ENCODE measurements at places on chromosomes 3 and 15.

GRCh38 chr3:57889807-57890206, 118.4 kb upstream of the FLNB start:
- DNase-seq = peak; percentile 45

DNA sequence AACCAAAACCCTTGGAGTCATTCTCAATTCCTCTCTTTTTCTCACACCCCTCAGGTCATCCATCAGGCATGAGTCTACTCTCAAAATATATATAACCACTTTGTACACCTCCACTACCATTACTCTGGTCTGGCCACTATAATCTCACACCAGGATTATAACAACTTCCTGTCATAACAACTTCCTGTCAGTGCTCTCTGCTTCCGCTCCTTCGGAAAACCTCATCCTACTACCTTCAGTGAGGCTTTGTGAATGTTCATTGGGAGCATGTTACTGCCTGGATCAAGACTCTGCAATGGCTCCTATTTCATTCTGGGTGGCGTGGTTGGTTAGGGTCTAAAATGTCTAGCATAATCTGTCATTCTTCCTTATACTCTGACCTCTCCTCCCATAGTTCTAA, 447.4 kb downstream of the MAGI1 start:
- DNase-seq = no peak

GRCh38 chr3:154584041-154584440, 154.1 kb upstream of the GPR149 start:
- no peak for DNase-seq

GRCh38 chr3:52529376-52530333, 4.0 kb downstream of the NT5DC2 start:
- DNase-seq = peak; percentile 87

DNA sequence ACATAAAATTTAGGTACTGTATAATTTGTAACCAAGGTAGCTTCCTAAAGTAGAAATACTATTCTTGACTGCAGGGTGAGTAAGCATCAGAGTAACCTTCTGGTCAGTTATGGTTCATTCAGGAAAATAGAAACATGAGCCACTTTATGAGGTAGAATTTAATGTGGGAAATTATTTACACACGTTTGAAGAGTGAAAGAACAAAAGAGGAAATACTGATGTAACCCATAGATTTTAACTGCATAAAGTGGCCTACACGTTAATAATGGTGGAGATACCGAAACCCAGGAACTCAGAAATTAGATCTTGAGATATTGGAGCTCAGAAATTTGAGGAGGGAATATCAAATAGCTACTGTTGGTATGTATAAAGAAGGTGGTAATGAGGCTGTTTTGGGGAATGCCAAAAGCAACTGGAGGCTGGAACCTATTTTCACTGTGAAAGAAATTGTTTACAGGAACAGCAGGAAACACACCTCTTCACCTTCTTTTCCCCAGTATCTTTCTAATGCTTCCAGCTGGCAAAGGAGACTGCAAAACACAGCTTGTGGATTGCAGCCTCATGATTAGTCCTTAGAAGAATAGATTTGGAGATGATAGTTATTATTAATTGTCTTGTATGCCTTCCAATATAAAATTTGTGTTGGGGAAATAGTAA, 216.1 kb downstream of the DOCK3 start:
- no peak for DNase-seq

- DNase-seq = no peak
These were observed 3.5 kb upstream of the ABHD17C start for GRCh38 chr15:80691575-80691974.

DNA sequence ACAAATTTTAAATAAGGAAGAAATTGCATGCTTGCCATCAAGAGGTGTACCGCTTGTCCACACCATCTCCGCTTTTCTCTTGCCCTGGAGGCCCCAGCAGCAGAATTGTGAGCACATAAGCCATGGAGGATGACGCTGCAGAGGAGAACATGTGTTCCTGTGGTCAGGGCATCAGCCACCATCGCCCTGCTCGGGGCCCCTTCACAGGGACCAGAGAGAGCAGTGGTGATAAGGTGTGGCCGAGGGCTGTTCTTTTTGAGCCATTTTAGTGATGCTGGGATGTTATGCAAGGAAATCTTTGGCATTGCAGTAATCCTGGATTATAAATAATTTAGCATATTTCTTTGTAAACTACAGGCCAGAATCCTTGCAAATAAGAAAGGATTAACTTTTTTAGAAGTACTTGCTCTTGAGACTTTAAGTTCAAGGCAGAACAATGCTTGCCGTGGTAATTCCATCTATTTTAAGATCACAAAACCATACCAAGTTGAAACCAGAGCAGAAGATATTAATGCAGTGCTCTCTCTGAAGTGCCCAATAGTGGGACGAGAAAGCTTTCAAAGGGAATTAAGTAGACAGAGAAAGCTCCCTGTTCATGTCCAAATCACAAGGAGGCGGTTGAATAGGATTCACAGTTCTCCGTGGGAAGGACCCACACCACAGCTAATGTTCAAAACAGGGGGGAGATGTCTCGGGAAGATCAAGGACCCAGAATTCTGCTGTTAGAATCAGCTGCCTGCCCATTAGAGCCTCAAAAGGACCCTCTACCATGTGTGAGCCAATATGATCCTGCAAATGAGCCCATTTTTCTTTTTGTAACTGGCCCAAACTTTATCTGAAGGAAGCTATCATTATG, 338.5 kb downstream of the RORA start:
- DNase-seq = no peak

- no peak for DNase-seq
These were observed 21.2 kb downstream of the ITPR1 start for GRCh38 chr3:4514321-4514720.

- DNase-seq = no peak
These were observed 251.2 kb upstream of the ZPLD1 start for GRCh38 chr3:102183623-102184022.

DNA sequence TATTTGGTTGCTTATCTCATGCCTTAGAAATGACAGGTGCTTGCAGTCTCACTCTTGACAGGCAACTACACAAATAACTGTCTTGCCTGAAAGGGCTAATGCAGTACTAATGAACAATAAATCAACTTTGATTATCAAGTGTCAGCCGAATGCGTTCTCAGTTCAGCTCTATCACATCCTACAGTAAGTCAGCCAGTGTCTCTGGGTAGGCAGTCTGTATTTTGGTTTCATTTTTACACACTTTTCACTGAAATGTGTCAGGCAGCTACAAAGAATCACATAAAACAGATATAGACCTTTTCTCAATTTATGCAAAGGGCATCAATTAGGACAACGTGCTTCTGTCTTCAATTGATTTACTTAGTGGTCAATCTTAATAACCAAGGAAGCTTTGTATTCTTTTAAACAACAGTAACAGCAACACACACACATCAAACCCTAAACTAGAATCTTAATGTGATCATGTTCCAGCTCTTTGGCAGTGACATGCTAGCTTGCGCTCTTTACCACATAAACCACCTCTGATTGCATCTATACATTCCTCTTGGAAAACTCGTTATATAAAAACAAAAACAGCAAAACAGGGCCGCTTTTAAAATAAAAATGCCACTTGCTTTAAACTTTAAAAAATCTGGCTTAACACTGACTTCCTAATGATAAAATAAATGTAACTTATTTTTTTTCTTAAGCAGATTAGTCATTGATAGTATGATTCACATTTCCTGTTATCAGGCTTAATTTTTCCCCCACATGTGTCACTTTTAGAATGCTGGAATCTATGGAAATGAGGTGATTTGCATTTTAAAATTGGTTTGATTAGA, 520.4 kb downstream of the FOXP1 start:
- peak; percentile 38 for DNase-seq

- DNase-seq = peak; percentile 84
These were observed 8.9 kb downstream of the RFX7 start for GRCh38 chr15:56234804-56235203.

DNA sequence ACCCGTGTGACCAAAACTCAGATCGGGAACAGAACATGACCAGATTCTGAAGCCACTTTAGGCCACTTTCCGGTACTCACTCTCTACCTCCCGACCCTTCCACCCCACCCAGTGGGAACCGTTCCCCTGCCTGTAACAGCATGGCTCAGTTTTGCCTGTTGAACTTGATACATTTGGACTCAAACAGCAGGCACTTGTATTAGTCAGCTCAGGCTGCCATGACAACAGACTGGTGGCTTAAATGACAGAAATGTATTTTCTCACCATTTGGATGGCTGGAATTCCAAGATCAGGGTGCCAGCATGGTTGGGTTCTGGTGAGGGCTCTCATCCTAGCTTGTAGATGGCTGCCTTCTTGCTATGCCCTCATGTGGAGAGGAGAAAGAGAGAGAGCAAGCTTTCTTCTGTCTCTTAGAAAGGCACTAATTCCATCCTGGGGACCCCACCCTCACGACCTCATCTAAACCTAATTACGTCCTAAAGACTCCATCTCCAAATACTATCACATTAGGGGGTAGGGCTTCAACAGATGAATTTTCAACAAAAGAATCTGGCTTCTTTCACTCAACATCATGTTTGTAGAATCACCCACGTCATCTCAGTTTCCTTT, 9.3 kb upstream of the SSUH2 start:
- DNase-seq = no peak

- peak; percentile 26 for DNase-seq
These were observed 8.2 kb downstream of the DIPK2A start for GRCh38 chr3:143979813-143980212.

DNA sequence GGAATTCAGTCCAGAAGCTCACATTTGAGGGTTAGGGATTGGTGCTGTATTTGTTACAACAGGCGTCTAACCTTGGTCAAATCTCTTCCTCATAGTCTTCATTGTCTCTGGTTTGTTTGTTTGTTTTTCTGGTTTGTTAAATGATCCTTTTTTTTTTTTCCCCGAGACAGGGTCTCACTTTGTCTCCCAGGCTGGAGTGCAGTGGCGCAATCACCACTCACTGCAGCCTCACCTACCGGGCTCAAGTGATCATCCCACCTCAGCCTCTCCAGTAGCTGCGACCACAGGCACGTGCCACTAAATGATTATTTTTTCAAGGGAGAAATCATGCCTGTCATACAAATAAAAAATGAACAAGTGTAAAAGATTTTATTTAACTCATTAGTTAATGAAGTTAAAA, 14.3 kb upstream of the ADPGK start:
- no peak for DNase-seq

GRCh38 chr15:89898614-89899294, 5.0 kb upstream of the AP3S2 start:
- DNase-seq = peak; percentile 55

GRCh38 chr3:126867190-126867862, 115.6 kb upstream of the PLXNA1 start:
- no peak for DNase-seq

- no peak for DNase-seq
These were observed 56.5 kb downstream of the RAB7A start for GRCh38 chr3:128782282-128783146.

DNA sequence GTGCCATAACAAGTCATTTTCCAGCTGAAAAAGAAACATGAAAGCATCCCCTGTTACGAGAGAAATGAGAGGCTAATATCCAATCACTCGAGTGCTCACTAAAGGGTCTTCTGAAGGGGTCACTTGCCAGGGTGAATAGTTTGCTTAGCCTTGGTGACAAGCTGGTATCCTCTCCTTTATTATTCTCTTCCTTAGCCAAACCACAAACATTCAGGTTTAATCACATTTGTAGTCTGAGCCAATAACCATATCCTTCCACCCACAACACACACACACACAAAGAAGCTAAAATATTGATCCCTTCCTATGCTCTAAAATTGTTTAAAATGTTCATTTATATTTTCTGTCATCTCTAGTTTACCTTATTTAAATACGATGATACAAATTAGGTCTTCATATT, 240.5 kb upstream of the TMCO5A start:
- DNase-seq = no peak

DNA sequence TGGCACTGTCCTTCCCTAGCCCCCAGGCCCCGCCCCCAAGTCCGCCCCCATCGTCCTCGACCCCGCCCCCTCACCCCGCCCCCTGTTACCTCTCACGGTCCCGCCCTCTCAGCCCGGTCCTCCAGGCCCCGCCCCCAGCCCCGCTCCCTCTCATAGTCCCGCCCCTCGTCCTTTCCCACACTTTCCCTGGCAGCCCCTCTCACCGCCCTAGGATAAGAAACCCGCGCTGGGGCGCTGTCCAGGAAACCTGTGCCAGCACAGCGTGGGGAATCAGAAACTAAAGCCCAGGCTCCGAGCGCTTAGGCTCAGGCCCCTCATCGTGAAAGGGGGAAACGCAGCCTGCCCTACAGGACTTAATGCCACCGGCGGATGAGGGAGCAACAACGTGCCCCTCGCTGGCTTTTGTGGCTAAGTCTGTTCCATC, 20.9 kb downstream of the TRPM1 start:
- DNase-seq = peak; percentile 31

DNA sequence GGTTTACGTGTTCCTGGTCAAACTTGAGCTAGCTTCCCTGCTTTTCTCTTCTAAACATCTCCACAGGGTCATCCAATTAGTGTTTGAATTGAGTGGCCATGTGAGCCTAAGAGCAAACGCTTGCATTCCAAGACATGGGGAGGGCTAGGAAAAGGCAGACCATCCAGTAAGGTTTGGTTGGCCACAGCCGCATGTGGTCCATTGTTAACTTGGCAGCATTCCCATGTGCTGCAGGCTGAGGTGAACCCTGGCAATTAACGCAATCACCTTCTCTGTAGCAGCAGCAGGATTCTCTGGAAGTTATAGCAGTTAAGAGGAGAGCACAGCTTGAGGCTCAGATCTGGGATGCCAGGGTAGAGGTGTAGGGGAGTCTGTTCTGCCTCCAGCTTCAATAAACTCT, 502.2 kb upstream of the LMCD1 start:
- no peak for DNase-seq

- no peak for DNase-seq
These were observed 90.0 kb downstream of the MEGF11 start for GRCh38 chr15:66163553-66163952.

DNA sequence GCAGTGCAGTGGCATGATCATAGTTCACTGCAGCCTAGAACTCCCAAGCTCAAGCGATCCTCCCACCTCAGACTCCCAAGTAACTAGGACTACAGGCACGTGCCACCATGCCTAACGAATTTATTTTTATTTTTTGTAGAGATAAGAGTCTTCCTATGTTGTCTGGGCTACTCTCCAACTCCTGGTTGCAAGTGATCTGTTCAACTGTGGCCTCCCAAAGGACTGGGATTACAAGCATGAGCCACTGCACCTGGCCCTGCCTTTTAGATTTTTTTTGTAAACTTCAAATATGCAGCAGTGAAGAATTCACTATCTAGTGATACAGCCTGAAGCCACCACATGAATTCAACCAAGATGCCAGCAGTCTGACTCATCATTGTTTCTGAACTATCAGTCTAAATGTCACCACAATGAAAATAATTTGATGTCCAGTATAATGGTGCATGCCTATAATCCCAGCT, 32.7 kb downstream of the UBXN7 start:
- DNase-seq = peak; percentile 45

DNA sequence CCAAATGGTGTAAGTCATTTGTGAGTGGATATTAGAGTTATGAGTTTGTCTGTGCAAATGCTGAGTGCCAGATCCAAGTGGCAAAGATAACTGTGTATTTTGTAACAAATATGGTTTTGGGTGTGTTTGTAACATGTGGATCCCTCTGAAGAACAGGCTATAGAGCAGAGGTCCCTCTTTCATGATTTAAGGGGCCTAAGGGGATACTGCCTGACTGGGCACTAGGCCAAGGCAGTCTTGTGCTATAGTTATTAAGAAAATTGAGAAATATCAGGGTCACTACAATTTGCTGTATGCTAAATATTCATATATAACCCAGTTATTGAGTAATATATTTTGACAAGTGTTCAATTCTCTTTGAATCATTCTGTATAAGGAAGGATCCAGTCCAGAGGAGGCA, 555.6 kb upstream of the RGMA start:
- no peak for DNase-seq

Measured in fibroblast of pulmonary artery (primary cell).